Osteoblast (primary cell): ENCODE measurements at places on chromosomes 6 and 20. TPM values are rescaled to one million over a fixed set of nuclear protein-coding genes. Genes with fewer than 3 reads are reported as not detected.
A peak's percentile ranks its signal among the peaks of the same experiment; 100 is the strongest.

DNA sequence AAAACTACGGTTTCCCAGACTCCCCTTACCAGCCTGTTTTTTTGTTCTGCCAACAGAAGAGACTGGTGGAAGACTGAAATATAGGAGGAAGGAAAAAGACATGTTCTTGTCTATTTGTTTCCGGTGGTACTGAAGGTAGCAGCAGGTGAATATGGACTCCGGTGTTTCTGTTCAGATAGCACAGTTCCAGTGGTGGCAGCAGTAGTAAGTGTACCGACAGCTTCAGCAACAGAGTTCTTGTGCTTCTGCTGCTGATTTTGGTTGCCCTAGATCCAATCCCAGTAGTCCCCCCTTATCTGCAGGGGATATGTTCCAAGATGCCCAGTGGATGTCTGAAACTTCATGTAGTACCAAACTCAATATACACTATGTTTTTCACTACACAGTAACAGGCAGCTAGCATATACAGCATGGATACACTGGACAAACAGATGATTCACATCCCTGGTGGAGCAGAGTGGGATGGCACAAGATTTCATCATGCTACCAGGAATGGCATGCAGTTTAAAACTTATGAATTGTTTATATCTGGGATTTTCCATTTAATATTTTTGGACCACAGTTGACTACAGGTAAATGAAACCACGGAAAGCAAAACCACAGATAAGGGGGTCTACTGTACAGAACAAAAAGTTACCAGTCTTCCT lies 301.8 kb downstream of the BTBD9 start:
- peak; percentile 50 for DNase-seq

GRCh38 chr20:1338801-1339200 lies 9.9 kb upstream of the SDCBP2 start:
- peak; percentile 59 for DNase-seq

The MYH7B gene
- total RNA-seq = 0.29 and 0.36 TPM in 2 replicates

- no peak for DNase-seq
These were observed 969.9 kb upstream of the EPHA7 start for GRCh38 chr6:94389218-94389617.

The PRRT1 gene
- under 0.01 TPM in 1 of 2 replicates, not detected in the other for total RNA-seq

The NHLRC1 gene
- 2.4 and 2.9 TPM in 2 replicates for total RNA-seq

DNA sequence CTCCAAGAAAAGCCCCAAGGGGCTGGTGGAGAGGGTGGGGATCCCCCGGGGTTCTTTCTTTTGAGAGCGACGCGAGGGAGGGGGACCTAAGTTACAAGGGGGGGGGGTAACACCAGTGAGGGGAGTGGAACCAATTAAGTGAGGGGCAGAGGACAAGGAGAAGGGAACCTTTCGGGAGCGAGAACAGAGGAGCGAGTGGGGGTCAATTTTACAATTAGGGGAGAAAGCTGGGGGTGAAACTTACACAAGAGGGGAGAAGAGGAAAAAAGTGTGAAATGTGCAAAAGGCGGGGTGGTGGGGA lies 548 bp downstream of the SALL4 start:
- DNase-seq = no peak

The SRSF12 gene
- total RNA-seq = under 0.01 and 0.29 TPM in 2 replicates

DNA sequence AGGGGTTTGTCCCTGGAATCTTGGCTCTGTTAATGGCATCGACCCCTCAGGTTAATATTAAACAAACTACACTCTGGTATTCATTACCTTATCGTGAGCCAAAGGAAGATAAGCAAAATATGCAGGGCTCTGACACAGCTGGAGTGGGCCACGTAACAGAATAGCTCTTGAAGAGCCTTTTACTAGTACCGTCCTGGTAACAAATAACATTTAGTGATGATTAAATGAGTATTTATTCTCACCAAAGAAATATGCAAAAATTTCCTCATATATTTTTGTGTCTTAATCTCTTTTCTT lies 20.1 kb upstream of the UTRN start:
- DNase-seq = no peak

The CALHM6 gene
- total RNA-seq = 0.72 and 0.88 TPM in 2 replicates

- no peak for DNase-seq
These were observed 143.3 kb upstream of the GPR6 start for GRCh38 chr6:109834595-109835437.

GRCh38 chr6:68633972-68634725 lies 933 bp upstream of the ADGRB3 start:
- DNase-seq = peak; percentile 77

DNA sequence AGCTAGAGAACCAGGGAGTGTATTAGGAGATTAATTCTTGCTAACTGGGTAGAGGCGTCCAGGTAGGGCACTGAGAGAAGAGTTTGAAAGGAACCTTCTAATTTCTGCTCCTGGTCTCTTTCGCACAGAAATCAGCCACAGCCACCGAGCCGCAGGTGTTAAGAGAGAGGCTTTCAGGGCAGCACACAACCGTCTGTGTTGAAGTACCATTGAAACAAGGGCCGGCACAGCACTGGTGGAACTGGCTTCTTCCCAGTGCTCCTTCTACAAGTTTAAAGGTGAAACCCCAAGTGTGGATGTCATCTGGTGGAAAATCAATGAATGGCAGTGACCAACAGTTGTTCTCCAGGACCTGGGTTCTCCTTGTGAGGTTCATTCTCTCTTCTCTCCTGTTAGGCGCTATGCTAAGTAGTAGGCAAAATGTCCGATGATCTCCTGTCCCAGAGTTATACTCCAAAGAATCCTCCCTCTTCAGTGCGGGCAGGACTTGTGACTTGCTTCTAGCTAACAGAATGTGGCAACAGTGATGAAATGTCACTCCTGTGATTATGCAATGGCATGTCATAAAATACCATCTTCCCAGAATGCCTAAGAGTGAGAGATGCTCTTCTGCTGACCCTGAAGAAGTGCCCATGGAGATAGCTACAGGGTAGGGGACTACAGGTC lies 15.0 kb upstream of the RIN2 start:
- no peak for DNase-seq

The SNX3 gene
- 161 and 164 TPM in 2 replicates for total RNA-seq

GRCh38 chr6:84052883-84053241 lies 19.3 kb downstream of the MRAP2 start:
- no peak for DNase-seq

DNA sequence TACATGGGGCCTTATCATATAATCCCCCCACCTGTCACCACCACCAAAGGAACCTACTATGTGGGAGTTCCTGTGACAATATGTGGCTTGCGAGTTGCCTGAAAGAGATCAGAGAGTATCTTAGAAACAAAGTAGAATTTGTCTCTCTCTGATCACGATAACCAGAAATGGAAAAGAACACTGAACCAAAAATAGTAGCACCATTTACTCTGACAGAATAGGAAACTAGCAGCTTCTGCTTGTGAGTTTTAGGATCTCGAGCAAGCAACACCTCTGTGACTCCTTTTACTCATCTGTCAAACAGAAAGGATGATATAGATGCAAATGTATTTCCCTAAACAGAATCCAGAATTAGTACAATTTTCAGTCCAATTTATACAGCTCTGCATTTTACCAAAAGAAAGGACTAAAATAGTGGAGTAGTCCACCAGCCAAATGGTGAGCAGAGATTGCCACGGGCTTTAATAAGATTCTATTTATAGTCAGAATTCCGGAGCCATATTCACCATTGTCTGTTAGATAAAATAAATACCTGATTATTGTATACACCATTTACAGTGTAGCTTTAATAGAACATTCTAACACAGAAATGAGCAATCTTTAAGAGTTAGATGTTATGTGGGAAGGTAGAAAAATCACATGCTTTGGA lies 19.9 kb upstream of the STMND1 start:
- DNase-seq = no peak

The VWA7 gene
- total RNA-seq = 0.29 and 0.36 TPM in 2 replicates

The CASP8AP2 gene
- total RNA-seq = 13.0 and 14.4 TPM in 2 replicates
